ENCODE measurements at places on chromosomes 3 and 15.

GRCh38 chr3:184391266-184391665 is 11.4 kb downstream of the CHRD start:
- no peak for DNase-seq

DNA sequence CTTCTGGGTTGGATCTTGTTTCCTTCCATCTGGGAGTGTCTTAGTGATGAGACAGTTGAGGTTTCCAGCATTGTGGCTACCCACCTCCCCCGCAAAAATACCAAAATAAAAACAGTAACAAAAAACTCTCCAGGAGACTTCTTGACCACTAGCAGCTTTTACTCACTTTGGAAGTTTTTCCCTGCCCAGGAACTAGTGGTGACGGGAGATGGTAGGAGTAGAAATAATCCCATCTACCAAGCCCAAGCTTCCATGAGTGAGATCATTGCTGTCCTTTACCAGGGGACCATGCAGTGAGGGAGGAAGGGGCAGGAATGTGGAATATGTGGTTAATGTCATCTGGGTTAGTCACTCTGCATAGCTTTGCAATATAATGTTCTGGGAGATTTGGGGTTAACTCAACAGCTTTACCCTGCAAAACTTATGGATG is 187.7 kb downstream of the ITPR1 start:
- peak; percentile 30 for DNase-seq

DNA sequence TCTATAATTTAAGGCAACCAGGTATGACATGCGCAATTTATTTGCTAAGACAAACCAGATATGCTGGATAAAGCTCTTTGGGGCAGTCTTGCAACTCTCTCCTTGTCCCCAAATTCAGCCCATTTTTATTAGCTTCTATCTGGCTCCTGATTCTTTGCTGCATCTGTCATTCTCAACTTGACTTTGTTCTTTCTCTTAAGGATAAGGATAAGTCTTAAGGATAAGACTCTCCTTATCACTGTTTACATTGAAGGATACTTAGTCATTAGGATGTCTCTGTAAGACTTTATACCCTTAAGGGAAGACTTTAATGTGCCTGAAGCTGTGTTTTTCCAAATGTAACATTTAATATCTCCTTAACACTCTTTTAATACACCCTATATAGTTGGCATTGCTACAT is 49.2 kb downstream of the ALCAM start:
- no peak for DNase-seq

DNA sequence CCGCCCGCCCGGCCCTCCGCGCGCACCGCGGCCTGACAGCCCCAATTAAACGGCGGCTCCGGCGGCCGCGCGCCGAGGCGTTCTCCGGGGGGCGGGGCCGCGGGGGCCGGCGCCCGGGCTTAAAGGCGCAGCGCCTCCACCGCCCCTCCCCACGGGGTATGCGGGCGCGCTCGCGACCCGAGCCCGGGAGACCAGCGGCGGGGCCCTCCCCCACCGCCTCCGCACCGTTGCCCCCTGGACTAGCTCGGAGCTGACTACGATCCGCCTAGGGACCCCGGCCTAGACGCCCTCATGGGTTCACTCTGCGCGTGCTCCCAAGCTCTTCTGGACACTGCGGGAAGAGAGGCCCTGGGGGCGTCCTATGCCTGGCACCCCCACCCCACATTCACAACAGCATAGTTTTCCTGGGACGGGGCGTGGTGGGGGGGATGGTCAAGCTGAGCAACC is at the start of gene DUSP7:
DUSP7 (minus strand) TSS at position 51 of the 447 bp plus-strand sequence. CDS start 205 bp downstream, outside the sequence.
- DNase-seq: peak; percentile 59

DNA sequence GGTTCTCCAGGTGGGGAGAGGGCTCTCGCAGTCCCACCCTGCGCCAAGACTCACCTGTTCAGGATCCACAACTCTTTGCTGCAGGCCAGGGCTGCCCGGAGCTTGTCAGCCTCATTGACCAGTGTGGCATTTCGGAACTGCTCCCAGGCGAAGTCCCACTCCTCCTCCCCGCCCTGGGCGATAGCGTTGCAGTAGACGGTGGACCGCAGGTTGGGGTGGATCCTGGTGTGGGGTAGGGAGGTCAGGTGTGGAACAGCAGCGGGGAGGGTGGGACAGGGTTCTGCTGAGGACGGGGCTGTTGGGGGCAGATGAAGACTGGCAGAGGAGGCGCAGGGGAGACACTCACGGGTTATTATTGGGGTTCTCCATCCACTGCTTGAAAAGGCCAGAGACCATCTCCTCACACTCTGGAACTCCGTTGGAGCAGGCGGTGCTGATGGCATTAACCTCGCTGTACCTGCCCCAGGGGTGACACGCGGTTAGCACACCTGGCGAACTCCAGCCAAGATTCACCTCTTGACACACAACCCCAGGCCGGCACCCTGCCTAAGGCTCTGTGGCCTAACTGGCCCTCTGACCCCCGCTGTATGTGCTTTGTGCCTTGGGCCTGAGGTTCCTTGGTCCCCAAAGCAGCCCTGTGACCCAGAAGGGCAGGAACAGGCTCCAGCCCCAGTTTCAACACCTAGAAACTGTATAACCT is 16.1 kb downstream of the MESP2 start:
- no peak for DNase-seq

GRCh38 chr3:28973609-28974008 is 307.3 kb upstream of the RBMS3 start:
- no peak for DNase-seq

GRCh38 chr3:9147215-9147895 is 102.1 kb downstream of the SRGAP3 start:
- no peak for DNase-seq

DNA sequence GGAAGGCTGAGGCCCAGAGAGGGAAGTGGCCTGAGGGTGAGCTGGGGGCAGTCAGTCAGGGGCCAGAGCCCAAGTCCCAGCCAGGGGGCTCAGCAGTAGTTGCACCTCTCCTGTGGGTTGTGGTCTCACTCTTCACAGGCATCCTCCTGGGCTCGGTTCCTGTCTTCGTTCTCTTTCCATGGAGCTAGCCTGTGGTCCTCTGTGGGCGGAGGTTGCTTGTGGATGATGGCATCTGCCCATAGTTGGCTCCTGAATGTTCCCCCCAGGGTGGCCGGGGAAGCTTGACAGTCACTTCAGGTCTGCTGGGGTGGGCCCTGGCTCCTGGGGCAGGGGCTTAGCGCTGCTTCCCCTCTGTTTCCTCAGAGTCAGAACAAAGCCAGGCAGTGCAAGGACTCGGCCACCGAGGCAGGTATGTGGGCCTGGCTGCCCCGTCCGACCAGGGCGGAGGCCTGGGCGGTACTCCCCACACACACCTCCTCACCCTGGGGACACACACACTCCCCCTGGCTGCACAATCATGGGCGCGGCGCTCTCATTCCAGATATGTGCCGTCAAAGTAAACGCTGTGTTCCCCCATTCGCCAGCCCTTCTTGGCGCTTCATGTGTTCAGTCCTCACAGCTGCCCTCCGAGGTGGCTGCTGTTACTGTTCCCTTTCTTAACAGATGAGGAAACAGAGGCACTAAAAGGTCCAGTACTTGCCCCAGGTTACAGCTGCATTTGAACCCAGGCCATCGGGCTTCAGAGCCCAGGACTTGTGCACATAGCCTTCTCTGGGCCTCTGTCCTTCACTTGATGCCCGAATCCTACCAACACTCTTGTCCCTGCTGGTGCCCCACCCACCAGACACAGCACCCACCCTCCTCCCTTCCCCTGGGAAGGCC is 34.5 kb downstream of the PSTPIP1 start:
- DNase-seq: no peak

GRCh38 chr3:116770815-116771450 is 61.4 kb downstream of the TUSC7 start:
- DNase-seq: peak; percentile 9

DNA sequence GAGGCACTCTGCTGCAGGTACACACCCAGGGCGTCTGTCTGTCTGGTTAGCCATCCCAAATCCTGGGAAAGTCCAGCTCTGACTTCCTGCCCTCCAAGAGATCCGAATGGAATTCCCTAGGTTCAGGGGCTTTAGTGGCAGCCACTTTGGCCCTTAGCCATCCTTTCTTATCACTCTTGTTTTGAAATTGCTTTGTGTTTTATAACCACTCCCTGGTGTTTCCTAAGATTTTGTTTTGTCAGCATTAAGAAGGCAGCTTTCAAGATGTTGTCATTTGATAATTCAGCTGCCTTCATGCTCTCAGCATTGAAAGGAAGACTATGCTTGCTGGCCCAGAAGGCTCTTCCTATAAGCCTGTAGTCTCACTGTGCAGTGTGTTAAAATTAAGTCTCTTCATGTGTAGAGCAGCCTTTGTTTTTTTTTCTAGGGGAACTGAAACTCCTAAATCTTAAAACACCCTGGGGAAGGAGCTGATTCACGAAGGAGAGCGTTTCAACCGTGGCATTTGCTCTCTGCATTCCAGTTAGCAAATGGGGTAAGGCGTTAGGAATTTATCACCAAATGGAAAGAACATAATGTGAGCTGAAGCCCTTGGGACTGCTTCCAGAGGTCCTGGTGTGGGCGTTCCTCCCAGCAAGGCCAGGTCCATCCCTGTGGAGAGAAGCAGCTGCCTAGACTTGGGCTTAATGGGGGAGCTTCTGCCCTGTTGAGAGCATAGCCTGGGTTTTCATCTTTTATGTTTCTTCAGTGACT is 14.2 kb upstream of the CLEC3B start:
- DNase-seq: peak; percentile 22

- no peak for DNase-seq
Measured at GRCh38 chr3:179887295-179887943, 149.3 kb downstream of the PEX5L start.

GRCh38 chr3:4680227-4680691 is 187.1 kb downstream of the ITPR1 start:
- no peak for DNase-seq

GRCh38 chr15:60928210-60928609 is 300.9 kb downstream of the RORA start:
- no peak for DNase-seq

GRCh38 chr3:13041113-13041776 is 32.0 kb downstream of the IQSEC1 start:
- no peak for DNase-seq

GRCh38 chr3:9452417-9452816 is 55.0 kb downstream of the SETD5 start:
- no peak for DNase-seq

DNA sequence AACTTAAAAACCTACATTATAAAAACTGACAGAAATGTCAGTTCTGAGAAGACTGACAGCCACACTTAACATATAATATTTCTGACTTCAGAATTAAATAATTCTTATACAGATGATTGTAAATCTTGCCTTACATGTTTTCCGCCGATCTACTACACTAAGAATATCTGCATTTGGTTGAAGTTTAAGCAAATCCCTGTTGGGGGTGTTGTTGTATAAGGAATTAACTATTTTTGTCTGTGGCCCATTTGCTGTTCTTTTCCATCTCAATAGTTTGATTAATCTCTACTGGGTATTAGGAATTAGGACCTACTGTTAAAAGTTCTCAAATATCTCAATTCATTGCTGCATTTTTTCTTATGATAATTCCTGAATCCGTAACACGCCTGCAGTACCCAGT is 838.3 kb upstream of the ROBO1 start:
- no peak for DNase-seq

DNA sequence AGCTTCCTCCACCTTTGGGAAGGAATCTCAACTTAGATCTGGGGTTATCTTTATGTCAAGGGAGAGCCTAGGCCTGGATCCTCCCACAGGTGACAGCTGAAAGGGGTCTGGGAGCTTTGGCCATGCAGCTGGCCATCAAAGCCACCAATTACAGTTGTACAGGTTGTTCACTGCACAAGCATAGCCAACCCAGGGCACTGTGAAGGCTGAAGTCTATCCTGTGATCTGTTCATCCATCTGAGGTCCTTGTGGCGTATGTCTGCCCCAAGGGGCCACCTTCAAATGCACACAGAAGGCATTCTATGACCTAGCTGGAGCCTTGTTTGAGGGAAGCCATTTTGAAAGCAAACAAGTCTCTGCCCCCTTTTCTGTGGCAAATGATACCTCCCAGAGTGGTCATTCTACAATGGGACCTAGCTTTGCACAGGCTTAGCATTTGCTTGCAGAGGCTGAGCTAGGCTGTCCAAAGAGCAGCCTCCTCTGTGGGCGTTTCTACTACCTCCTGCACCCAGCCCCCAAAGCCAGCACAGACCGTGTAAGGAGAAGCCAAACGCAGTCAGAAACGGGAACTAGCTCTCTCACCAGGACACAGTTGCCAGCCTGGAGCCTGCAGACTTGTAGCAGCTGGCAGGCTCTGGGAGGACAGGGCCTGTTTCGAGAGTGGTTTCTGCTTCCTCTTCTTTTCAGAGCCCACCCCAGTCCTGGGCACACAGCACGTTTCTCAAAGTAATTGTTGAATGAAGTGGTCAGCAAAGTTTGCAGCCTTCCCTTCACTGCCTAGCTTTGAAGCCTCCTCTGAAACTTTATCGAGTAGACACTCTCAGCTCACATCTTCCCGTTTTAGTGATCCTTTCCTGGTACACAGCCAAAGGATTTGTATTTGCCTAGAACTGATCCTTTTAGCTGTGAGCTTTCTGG is 157.3 kb upstream of the SMAD3 start:
- no peak for DNase-seq

- DNase-seq: no peak
Measured at GRCh38 chr3:65955792-65956477, 82.8 kb downstream of the MAGI1 start.

DNA sequence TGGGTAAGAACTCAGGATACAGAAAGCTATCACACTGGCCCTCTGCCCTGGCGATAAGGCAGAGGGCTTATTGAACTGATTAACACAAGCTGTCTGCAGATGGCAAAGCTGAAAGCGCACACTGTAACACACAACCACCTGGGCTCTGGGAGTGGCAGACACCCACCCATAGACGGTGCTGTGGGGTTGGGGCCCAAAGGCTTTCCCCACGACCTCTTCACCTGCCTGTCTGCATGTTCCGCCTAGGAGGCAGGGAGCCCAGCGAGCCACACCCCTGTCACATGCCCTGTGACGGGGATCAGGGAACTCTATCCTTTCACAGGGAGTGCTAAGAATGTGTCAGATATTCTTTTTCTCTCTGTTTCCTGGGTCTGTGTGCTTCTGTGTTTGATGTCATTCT is 12.1 kb upstream of the TFG start:
- no peak for DNase-seq

DNA sequence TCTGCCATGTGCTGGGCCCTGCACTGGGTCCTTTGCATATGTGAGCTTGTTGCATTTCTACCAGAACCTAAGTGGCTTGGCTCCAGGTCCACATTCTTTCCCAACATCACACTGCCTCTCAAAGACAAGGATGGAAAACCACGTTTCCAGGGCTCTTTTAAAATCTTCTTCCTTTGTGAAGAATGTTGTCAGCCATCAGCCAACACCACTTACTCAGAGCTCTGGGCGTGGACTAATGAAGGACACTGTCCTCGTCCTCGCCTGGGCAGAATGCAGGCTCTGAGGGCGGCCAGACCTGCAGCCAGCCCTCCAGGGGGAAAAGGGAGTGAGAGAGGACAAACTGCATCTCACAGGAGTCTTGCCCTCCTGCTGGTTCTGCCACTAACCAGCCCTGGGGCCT is 49.7 kb downstream of the MAGEF1 start:
- no peak for DNase-seq

Data from H54 (cell line).